NCI-H2029 (cell line): ENCODE measurements at places on chromosomes 2 and 18.

- DNase-seq, result no peak
Measured at GRCh38 chr2:88077080-88077479, 9.5 kb downstream of the SMYD1 start.

- DNase-seq, result peak; percentile 45
Measured at GRCh38 chr2:172270278-172271079, 156.9 kb upstream of the ITGA6 start.

GRCh38 chr2:149346272-149346671 lies 15.9 kb downstream of the LYPD6 start:
- no peak for DNase-seq

DNA sequence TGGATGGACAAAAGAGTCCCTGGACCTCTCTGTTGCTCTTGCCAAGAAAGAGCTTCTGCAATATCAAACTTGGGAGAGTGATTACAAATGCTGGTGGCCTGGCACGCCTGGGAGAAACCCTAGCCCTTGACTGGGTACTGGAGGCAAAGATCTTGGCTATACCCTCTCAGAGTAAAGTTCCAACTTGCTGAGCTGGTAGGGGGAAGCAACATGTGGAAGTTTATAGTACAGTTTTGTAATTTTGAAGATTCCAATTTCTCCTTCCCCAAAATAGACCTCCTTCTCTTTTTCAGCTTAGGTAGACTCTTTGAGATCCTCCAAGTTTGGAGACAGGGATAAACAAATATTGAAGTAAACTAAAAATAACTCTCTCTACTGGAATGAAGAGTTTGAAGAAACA lies 645.3 kb downstream of the NR4A2 start:
- DNase-seq, result no peak

GRCh38 chr2:28639836-28640235 lies 111.8 kb upstream of the PPP1CB start:
- DNase-seq, result peak; percentile 19

DNA sequence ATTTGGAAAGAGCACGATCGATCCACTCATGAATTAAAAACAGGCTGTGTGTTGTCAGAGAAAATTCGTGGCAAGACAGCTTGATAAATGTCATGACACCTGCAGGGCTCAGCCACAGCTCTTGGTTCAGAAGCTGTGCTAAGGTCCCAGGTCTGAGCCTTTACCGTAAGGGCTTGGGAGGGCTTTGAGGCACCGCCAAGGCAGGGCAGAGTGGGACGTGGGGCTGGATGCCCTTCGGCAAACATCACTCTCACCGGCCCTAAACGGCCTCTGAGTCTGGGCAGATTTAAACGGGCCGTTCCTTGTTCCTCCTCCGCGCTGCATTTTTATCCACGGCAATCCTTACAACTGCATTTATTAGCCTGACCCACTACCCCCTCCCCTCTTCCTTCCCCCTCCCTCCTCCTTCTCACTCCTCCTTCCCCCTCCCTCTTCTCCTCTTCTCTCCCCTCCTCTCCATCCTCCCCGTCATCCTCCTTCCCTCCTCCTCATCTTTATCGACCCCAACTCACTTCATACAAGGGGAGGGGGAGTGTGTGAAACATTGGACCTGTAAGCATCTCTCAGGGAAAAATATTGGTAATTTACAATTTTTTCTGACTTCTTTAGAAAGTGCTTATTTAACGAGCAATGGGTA lies 33.9 kb downstream of the MBP start:
- no peak for DNase-seq

- DNase-seq, result no peak
Measured at GRCh38 chr2:84487298-84487996, 28.4 kb upstream of the SUCLG1 start.

DNA sequence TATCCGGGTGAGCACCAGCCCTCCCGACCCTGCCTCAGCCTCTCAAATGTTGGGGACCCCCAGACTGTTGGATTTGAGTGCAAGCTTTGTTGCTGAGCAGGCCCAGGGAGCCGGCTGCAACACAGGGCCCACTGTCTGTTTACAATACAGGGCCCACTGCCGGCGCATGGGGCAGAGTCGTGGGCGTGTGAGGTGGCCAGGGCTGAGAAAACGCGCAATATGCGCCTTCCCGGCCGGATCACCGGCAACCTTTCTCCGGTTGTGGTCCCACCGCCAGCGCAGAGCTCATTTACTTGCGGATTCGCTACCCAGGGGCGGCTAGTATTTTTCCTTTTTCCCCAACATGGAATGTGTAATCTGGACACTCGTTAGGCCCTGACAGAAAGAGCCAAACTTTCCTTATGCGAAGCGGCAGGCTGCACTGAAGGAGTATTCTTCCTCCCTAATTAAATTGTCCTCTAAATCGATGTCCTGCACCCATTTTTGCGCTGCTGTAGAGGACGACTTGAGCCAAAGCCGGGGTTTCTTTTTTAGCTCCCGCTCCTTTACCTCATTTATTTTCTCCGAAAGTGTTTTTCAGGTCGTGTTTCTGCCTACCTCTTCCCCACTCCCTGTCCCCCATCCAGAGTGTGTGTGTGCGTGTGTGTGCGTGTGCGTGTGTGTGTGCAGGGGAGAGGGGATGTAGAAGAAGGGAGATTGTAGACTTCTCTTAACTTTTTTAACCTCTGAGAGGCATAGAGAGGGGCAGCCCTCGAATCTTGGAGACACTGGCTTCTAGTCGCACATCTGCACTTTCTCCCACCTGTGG lies 2.7 kb downstream of the OTX1 start:
- DNase-seq, result no peak

- DNase-seq, result no peak
Measured at GRCh38 chr18:34915046-34915445, 126.2 kb upstream of the MAPRE2 start.

- no peak for DNase-seq
Measured at GRCh38 chr2:180442860-180443644, 436.0 kb upstream of the CWC22 start.

DNA sequence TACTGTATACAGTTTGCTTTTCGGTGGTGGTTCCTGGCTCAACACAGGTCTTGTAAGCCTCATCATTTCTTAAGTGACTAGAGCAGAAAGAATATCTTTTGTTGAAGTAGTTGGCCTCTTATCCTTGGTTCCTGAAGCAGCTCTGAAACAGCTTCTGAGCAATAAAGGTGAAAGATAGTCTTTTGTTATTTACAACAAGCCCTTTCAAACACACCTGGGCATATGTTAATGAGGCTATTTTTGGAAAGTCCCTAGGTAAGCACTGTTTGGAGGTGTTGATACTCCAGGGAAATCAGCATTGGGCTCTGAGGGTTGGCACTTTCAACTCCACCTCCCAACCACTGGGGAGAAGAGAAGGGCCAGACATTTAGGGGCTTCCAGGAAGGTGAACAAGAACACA lies 211.0 kb downstream of the MCFD2 start:
- no peak for DNase-seq

GRCh38 chr2:45404807-45405297 lies 206.2 kb downstream of the SRBD1 start:
- DNase-seq, result no peak

- DNase-seq, result no peak
Measured at GRCh38 chr2:162908567-162908966, 70.0 kb upstream of the KCNH7 start.

- no peak for DNase-seq
Measured at GRCh38 chr2:208017721-208018120, 7.6 kb downstream of the PLEKHM3 start.

DNA sequence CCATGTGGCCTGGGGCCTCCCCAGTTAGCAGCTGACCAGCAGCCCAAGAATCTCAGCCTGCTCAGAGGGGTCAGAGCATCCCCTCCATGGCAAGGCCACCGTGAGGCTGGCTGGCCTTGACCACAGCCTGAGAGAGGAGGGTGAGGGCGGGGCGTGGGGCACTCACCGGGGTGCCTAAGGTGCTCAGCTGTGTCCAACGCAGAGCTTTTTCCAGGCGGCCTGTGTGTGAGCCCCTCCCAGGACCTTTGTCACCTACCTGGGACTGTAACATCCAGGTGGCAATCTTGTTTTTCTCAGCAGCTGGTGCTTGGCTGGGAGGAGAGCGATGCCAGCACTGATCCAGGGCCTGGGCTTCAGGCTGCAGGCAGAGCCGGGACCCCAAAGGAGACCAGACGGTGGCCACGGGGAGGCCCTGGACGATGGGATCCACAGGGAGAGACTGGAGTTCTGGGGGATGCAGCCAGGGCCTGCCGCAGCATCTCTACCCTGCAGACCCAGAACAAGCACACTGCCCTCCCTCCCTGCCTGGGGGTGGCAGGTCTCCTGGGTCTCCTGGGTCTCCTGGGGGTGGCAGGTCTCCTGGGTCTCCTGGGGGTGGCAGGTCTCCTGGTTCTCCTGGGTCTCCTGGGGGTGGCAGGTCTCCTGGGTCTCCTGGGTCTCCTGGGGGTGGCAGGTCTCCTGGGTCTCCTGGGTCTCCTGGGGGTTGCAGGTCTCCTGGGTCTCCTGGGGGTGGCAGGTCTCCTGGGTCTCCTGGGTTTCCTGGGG lies 12.3 kb downstream of the SNED1 start:
- DNase-seq, result no peak

DNA sequence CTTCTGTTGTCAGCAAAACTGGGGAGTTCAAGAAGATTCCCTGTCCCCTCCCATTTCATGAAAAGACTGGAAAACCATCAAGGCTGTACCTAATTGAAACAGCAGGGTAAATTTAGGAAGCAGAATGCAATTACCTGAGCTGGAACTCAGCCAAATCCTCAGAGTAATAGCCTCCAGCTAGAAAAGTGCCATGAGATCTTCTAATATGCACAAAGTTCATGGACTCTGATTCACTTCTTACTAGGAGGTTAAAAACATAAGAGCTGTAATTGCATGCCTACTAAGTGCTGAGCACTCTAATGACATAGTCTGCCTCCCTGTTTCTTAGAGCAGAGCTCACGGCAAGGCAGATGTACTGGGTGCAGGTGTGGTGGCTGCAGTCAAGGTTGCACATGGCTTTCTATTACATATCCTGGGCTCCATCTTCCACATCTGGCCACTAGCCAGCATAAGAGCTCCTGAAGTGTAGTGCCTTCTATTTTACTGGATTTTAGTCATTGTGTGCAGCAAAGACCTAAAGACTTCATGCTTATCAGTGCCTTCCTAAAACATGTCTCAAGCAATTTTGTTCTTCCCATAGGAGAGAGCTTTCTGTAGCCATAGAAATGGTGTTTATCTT lies 341.7 kb downstream of the PTPRM start:
- DNase-seq, result no peak

- no peak for DNase-seq
Measured at GRCh38 chr18:49460976-49461601, 644 bp upstream of the DYM start.

DNA sequence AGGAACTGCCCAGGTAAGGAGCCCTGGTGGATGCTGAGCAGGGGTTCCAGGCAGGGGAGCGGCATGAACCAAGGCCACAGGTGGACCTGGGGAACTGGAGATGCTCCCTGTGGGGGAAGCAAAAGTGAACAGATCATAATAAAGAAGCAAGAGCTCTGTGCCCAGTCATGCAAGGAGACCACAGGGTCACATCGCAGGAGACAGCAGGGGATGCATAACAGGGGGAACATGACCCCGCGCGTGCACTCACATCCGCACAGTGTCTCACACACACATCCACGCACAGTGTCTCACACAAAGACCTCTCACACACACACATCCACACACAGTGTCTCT lies 473.3 kb upstream of the HS6ST1 start:
- no peak for DNase-seq

DNA sequence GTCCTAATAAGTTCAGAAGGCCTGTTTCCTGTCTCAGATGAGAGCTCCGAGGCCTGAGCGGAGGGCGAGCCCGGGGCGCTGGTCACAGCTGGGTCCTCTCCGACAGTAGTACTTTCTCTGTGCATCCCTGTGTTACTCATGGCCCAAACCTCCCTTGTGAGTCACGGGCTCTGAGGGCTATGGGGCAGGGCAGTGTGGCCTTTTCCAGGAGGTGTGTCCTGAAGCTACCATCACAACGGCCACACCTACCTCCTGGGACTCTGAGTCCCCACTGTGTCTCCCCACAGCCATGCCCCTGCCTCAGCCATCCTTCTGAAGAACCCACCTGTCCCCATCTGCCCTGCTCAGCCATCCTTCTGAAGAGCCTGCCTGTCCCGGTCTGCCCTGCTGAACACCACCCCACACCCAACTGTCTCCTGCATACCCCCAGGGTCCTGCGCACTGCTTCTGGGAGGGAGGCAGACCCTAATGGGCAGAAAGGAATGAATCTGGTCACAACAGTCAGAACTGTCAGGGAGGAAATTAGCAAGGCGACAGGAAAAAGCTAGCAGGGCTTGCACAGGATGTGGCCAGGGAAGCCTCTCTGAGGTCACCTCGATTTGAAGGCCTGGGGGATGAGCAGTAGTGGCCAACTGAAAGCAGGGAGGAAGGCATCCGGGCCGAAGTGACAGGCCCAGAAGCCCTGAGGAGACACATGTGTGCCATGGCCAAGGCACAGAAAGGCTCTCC lies 145.4 kb upstream of the RIOK3 start:
- DNase-seq, result no peak

DNA sequence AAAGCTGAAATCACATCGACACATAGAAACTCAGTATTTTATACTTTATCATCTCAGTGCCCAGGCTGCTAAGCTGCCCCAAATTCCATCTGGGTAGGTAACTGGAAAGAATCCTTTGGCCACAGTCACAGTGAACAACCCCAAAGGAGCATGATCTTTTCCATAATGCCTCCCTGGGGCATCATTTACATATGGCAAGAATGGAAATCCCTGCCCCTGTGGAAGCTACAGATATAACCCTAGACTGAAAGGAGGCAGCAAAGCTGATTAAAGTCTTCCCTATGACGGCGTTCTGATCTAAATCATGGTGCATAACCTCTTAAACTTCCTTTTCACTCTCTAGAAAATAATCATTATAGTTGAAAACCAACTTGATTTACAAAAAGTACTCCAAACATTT lies 41.5 kb downstream of the MAP3K19 start:
- DNase-seq, result no peak

DNA sequence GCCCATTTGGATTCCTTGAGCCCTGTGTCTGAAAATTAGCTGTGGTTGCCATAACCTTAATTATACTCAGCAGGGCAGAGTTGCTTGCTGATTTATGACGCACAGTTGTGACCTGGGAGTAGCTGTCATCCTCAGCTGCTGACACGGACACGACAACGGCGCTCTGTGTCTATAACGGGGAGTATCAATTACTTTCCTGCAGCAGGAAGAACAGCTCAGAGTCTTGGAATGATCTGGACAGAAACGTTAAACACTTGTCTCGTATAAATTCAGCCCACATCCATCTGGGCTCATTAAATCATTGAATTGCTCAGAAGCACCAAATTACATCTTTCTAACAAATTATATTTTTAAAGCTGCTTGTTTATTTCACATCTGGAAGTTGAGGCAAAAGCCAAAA lies 116.3 kb downstream of the SEPTIN10 start:
- no peak for DNase-seq
